ENCODE measurements at places on chromosomes 12 and 14. TPM values are rescaled to one million over a fixed set of nuclear protein-coding genes. Genes with fewer than 3 reads are reported as not detected.

Gene RGS6
- total RNA-seq = 0.84 TPM

DNA sequence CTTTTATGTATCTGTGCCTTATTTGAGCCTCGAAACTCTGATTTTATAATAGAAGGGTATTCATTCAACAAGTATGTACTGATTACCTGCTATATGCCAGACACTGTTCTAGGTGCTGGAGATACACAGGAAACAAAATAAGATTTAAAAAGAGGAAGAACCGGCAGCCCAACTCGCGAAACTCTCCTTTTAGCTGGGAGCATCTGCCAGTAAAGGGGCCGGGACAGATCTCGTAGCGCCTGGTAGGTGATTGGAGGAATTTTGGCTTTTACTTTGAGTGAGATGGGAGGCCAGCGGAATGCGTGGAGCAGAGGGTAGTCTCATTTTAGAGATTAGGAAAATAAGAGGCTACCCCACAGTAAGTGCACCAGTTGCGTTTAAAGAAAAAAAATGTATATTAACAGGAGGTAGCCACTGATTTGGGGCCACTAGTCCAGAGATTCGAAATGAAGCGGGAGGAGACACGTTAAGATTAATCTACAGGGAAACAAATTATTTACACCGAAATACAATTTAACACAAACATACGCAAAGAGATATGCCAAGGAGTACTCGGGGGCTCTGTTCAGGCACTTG, 520 bp upstream of the MON2 start:
- peak; percentile 24 for DNase-seq

Gene C12orf50
- not detected for total RNA-seq

DNA sequence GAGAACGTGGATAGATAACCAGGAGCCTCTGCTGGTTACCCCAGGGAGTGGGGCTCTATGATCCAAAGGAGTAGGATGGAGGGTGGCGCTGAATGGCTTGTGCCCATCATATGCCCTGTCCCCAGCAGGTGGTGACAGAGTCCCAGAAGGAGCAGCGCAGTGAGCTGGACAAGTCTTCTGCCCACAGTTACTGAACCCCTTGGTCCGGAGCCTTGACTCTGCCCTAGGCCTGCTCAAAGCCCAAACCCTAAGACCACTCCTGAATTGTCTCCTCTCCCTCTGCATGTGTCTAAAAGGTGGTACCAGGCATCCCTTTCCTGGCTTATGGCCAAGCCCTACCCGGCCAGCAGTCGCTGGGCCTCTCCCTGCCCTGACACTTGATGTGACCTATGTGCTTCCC, 3.2 kb downstream of the PRPH start:
- no peak for DNase-seq

DNA sequence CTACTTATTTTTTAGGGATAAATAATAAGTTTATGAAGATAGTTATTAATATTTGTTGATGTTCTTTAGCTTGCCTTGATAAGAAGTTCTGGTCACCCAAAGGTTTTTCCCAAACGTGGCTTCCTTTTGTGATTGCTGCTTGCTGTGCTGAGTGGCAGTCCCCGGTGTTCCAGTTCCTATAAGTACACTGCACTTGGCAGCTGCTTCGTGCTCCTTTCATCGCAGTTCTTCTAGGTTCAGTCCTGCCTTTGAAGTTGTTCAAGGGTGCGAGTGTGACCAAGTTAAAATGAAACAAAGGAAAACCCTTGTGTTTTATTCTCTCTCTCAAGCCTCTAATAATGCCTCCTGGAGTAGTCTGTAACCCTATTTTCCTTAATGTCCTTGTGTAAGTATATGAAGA, 128.5 kb upstream of the ATF1 start:
- no peak for DNase-seq

- DNase-seq = no peak
These were observed 19.0 kb downstream of the AP5M1 start for GRCh38 chr14:57287745-57288144.

Gene LPAR5
- 13.3 TPM for total RNA-seq

Gene RNASE3
- not detected for total RNA-seq

GRCh38 chr12:64044191-64044590, 177.9 kb downstream of the KICS2 start:
- DNase-seq = no peak

GRCh38 chr12:101238800-101239329, 28.8 kb upstream of the SLC5A8 start:
- no peak for DNase-seq

- DNase-seq = no peak
These were observed 26.4 kb upstream of the NUDT14 start for GRCh38 chr14:105207460-105207901.

- no peak for DNase-seq
These were observed 19.4 kb downstream of the GNS start for GRCh38 chr12:64739778-64740177.

Gene AICDA
- total RNA-seq = not detected

- no peak for DNase-seq
These were observed 338.6 kb downstream of the PCNX1 start for GRCh38 chr14:71245659-71246361.

GRCh38 chr14:94217116-94217515, 43.0 kb downstream of the PPP4R4 start:
- DNase-seq = no peak

Gene ANO4
- not detected for total RNA-seq

DNA sequence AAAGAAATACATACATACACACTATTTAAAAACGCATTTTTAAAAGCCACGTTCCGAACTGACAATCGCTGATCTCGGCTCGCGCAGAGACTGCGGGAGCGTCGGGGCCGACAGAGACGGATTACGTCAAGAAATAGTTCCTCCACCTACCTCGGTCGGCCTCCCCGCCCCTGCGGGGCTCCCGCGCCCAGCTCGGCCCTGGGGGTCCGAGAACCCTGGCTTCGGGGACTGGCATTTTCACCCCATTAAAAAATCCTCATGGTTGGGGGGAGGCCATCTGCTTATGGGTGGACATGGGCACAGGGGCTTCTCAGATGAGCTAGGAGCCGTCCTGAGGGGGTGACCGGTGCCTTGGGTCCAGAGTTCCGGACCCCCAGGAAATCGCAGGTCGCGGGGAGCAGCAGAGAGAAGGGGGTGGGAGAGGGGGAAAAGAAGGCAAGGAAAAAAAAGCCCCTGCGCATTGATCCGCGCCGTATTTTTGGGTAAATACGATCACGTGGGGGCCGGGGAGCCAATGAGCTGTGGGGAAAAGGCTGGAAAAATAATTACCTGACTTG, 324 bp upstream of the HOXC9 start:
- peak; percentile 79 for DNase-seq

DNA sequence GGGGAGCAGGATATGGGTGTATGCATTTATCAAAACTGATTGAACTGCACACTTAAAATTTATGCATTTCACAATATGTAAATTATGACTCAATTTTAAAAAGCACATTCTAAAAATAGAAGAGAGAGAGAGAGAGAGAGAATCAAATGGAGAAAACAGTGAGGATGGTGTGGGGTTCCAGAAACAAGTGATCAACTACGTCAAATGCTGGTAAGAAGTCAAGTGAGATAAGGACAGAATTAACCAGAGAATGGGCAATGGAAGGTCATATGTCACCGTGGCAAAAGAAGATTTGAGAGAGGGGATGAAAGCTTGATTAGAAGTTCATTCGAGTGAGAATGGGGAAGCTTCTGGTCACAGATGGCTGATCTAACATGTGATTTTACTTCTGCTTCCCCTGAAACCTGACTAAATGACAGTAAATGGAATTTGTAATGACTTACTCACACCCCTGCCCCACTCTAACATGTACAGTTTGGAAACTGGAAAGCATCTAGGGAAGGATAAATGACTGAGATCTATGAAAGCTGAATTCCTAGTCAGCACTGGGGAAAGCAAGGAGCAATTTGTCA, 276.5 kb upstream of the AMIGO2 start:
- DNase-seq = peak; percentile 20

- no peak for DNase-seq
These were observed 58.1 kb downstream of the CPNE8 start for GRCh38 chr12:38847247-38847646.

DNA sequence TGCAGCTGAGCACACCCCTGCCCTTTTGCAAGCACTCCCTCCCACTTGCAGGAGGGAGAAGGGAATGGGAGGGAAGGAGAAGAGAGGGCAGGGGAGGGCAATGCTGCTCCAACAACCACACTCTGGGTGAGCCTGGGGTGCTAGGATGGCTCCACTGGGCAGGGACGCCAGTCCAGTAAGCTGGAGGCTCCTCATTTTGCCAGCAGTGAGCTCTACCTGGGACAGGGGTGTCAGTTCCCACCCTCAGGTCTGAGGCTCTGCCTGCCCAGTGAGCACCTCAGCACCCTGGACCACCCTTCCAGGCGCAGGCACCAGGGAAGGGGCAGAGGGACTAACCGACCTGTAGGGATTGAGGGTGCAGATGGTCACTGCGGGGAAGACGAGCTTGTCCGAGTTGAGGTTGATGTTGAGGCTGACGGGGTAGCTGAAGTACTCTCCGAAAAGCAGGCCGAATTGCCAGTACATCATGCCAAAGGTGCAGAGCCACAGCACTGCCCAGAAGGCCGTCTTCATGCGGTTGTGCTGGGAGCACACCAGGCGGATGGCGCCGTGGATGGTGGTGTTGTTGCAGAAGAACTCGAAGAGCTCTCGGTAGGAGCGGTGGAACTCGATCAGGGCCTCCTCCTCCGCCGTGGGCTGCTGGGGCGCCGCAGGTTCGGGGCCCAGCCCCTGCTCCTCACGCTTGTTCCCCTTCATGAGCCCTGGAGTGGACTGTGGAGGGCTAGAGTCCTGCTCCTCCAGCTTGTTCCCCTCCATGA, 1.2 kb downstream of the SCNN1A start:
- DNase-seq = no peak

GRCh38 chr12:106670131-106670530, 87.3 kb downstream of the RFX4 start:
- no peak for DNase-seq

DNA sequence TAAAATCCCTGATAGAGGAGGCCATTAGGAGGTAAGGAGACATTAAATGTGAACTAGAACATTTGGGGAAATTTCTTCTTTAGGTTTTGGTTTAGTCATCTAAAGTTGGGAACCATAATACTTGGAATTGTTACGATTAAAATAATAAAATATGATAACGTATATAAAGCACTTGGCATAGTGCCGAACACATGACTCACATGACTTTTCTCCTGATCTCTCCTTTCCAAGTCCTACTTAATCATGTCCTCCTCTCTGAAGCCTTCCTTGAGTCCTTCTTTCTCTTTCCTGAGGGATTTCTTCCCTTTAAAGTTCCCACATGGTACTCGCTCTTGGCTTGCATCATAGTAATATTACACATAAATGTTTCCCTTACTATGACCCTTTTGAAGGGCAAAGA, 20.0 kb downstream of the BEST3 start:
- DNase-seq = no peak

Data from lower leg skin (tissue), 4 donors.